ENCODE measurements at places on chromosomes 11 and 22.

DNA sequence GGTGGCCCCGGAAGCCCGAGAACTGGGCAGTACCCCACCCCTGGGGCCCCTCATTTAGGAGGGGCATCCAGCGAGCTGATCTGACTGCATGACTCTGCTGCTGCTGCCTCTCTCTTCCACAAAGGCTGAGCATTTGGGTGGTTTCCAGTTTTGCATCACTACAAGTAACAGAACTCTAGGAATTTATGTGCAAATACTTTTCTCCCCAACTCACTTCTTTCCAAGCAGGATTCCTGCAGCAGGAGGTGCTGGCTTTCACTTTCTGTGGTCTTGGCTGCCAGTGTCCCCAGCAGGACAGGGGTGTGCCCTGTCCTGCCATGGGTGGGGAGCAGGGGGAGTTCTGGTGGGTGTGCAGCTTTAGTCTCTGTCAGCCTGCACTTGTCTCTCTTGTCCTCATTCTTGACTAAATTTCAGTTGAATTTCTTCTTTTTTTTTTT, 21.2 kb downstream of the UPB1 start:
- no peak for DNase-seq

DNA sequence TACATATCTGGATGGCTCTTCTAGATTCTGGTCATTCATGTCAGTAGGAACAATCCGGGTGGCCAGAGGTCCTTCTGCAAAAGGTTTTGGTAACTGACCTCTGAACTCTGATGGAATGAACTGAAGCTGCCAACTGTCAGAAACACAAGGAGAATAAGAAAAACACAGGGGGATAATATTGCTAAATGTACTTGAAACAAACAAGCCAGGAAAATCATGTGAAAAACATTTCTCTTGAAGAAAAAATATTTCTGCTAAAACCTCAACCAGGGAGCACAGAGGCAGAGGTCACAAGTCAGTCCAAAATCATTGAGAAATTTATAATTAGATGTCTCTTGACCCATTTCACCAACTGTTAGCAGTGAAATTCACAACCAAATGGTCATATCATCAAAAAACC, 35.2 kb downstream of the ALG9 start:
- no peak for DNase-seq

- DNase-seq, result no peak
Observed at GRCh38 chr11:75504501-75504900, 21.2 kb downstream of the GDPD5 start.

DNA sequence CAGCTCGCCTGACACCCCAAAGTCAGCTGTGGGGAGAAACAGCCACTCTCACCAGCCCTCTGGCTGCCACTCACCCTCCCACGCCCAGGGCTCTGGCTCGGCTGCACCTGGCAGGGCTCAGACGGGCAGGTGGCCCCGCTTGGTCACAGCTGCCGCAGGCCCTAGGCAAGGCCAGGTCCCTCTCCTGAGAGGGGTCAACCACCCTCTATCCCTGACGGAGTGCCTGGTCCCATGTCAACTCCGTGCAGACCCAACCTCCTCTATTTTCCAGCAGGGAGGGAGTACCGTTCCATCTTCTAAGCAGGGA, 1.9 kb downstream of the MAP4K2 start:
- no peak for DNase-seq

- DNase-seq, result no peak
Observed at GRCh38 chr11:28887681-28888080, 779.5 kb downstream of the METTL15 start.

GRCh38 chr11:107076832-107077231, 58.6 kb upstream of the GUCY1A2 start:
- no peak for DNase-seq

- no peak for DNase-seq
Observed at GRCh38 chr11:1397146-1397861, 7.6 kb downstream of the BRSK2 start.

- DNase-seq, result no peak
Observed at GRCh38 chr22:34841331-34841771, 224.6 kb upstream of the ISX start.

- no peak for DNase-seq
Observed at GRCh38 chr22:19895160-19895849, 40.6 kb upstream of the GNB1L start.

- no peak for DNase-seq
Observed at GRCh38 chr11:45890886-45891550, 5.6 kb downstream of the MAPK8IP1 start.

- DNase-seq, result no peak
Observed at GRCh38 chr22:30803679-30804078, 109.0 kb downstream of the OSBP2 start.

DNA sequence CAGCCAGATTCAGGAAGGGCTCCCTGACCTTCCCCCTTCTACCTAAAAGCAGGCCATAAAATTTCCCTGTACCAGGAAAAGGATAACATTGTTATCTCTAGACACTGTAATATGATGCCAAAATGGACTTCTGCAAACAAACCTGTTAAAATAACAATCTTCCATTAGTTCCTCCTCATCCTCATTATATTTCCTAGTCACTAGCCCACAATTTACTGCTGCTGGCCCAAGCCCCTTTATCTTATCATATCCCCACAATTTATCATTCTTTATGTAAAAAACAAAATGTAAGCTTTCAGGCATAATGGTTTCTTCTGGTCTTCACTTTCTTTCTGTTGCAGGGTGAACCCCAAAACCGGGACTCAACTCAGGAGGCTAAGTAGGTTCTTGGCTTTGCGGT, 1132.1 kb upstream of the CNTN5 start:
- no peak for DNase-seq

GRCh38 chr11:79471071-79471844, 30.4 kb upstream of the TENM4 start:
- DNase-seq, result no peak

GRCh38 chr11:88384004-88384668, 46.6 kb upstream of the CTSC start:
- no peak for DNase-seq

GRCh38 chr11:68610452-68611116, 73.8 kb upstream of the GAL start:
- no peak for DNase-seq

DNA sequence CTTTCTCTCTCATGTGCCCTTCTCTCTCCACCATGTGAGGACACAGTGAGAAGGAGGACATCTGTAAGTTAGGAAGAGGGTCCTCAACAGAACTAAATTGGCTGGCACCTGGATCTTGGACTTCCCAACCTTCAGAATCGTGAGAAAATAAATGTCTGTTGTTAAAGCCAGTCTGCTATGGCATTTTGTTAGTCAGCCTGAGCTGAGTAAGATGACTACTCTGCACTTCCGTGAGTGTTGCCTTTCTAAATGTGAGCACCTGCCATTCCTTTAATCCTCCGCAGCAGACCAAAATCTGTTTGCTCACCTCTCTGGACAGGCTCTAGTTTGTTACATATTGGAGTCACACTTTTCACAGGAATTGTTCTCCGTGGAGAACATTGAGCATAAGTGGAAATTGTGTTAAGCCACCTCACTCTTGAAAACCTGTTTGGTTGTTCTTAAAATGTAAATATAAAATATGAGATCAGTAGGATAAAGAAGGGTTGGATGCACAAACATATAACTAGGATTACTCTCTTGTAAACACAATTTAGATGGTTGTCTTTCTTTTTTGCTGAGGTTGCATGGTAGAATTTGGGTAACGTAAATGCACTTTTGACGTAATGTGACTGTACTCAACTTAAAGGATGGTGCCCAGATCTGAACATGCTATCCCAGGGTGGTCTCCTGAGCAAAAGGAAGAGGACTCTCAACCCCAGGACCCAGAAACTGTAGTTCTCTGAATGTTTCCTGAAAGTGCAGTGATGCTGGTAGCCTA, 65.9 kb downstream of the SNX19 start:
- no peak for DNase-seq

DNA sequence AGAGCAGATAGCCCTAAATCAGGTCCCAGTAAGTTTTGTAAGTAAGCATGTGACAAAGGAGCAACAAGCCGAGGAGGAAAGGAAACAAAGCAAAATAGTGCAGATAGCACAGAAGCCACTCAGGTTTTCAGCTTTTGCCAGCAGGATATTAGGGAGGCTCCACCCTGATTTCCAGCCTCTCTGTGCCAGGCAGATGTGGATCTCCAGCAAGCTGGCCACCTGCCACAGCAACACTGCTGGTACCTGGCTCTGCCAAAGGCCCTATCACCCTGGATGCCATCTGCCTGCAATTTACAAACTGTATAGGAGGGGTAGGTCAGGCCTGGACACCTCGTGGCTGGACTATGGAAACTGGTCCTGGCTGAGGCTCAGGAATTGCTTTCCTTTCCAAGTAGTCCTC, 12.2 kb upstream of the NNMT start:
- no peak for DNase-seq

- DNase-seq, result no peak
Observed at GRCh38 chr11:128857341-128857740, 9.8 kb downstream of the KCNJ1 start.

GRCh38 chr11:127071606-127072005, 71.0 kb upstream of the KIRREL3 start:
- no peak for DNase-seq

- no peak for DNase-seq
Observed at GRCh38 chr11:118641397-118642019, 34.1 kb downstream of the PHLDB1 start.

GRCh38 chr11:97938789-97939188, 1082.0 kb upstream of the CNTN5 start:
- no peak for DNase-seq

DNA sequence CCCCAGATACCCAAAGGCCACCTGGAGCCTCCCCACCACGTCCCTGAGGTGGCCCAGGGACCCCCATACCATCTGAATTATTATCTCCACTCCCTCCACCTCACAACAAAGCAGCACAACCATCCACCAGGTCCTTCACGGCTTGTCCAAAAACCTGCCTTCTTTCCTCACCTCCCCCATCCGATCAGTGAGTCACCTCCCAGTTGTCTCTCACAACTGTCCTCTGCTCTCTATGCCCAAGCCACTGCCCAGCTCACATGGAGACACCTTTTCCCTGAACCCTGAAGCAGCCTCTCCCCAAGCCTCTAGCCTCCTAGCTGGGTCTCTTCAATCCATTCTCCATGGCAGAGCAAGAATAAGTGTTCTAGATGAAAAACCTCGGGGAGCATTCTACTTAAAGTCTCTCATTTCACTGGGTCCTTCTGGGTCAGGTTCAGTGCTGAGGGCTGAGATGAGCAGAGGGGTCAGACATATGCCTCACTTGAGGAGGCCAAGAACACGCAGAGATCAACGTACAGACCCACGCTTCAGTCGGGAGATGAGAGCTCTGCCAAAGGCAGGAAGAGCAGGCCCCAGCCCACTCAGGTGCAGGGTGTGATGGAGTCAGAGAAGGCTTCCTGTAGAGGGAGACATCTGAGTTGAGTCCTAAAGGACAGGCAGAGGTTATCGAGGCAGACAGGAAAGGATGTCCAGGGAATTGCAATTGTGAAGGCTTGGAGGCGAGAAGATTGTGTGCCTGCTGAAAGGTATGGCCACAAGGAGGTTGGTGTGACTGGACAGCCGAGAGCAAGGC, 74.7 kb downstream of the PDE2A start:
- DNase-seq, result no peak

GRCh38 chr11:108752297-108752751, 87.5 kb downstream of the DDX10 start:
- no peak for DNase-seq

GRCh38 chr11:76321340-76321739, 59.6 kb downstream of the THAP12 start:
- DNase-seq, result no peak

DNA sequence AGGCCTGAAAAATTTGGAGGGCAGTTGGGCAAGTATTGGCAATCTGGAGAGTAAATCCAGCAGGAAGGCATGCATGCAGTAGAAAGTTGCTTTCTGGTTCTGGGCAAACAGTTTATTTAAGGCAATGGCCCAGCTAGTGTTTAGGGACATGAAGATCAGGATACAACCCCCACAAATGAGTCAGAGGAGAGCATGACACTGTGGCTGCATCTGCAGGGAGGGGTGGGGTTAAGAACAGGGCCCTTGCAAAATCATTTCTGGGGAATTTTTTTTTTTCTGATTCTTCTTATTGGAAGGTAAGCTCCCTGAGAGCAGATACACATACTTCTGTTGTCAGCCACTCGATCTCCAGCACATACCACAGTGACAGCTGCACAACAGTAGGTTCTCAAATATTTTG, 61.1 kb downstream of the FDX1 start:
- DNase-seq, result no peak

- DNase-seq, result no peak
Observed at GRCh38 chr11:5303626-5304025, 1.9 kb upstream of the OR51B4 start.

DNA sequence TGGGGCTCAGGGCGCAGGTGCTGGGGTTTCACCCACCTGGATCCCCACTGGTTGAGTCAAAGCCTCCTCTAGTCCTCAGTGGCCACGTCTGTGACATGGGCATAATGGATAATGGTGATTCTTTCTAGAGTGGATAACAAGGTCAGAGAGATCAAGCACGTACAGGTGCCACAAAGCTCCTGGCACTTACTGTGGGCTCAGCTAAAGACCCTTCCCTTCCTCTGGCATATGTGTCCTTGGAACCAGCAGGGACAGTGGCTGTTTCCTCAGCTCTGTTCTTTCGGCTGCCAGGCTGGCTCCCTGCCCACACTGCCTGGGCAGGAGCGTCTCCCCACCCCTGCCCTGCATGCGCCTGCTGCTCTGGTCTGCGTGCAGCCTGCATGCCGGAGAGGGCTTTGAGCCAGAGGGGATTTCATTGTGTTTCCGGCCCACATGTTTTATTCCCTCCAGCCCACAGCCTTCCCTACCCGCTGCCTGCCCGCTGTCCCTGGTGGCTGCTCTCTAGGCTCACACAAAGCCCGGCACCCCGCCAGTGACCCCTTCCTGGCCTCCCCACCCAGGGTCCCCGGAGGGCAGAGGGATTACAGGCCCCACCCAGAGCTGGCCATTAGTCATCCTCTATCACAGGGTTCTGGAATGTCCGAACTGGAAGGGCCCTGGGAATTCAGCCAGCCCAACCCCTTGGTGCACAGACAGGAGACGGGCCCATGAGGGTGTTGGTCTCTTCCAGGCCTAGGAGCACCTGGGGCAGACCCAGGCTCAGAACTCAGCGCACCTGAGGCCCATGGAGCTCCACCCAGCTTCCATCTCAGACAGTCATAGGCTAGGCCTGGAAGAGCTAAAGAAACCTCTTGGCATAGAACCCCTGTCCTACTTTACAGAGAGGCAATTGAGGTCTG, 55.3 kb upstream of the GCAT start:
- DNase-seq, result no peak

DNA sequence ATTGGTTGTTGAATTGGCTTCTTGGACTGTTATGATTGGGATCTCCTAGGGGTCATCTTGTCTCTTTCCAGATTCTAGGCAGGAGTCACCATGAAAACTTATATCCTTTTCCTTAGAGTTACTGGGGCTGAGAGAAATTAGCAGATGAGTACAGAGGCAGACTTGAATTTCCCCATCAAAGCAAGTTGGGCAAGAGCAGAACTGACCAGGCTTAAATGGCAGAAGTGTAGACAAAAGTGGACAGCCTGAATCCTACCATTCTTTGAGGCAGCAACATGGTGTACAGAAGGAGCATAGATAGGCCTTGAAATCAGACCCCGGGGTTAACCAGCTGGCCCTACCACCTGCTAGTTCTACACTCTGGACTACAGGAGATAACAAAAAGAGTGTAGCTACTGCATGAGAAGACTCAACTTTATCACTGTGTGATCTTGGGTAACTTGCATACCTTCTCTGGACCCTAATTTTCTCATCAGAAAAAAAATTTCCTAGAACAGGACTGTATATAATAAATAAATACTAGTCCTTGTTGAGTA, 427.4 kb upstream of the CADM1 start:
- DNase-seq, result no peak

Measured in activated CD8-positive, alpha-beta memory T cell treated with anti-CD3 and anti-CD28 coated beads for 1 hour (primary cell).